ENCODE measurements at places on chromosomes 7 and 10. TPM values are rescaled to one million over a fixed set of nuclear protein-coding genes. Genes with fewer than 3 reads are reported as not detected.

LRRTM3 gene
- total RNA-seq: 0.05 TPM

GRCh38 chr10:60932756-60933155 lies 11.2 kb downstream of the RHOBTB1 start:
- no peak for DNase-seq

DNA sequence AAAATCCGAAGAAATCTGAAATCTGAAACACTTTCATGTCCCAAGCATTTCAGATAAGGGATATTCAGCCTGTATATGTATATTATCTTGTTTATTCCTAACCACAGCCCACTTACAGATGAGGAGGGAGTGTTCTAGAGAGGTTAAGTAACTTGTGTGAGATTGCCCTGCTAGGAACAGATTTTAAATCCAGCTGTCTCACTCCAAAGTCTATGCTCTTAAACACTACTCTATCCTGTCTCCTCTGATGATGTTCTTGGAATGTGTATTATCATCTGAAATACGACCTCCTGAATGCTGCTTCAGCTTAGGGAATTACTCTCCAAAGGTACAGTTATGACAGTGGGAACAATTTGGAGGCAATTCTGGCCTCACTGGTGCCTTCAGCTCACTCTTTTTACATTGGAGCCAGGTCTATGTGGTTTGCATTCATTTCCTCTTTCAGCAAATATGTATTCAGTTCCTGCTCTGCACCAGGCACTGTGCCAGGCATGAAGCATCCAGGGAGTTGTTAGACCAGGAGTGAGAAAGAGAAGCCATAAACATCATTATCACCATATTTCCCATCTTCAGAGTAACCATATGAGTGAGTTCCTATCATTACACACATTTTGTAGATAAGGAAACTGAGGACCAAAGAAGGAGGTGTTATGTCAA lies 70.2 kb downstream of the NOC3L start:
- DNase-seq: no peak

GRCh38 chr7:47973739-47974138 lies 5.7 kb downstream of the HUS1 start:
- DNase-seq: no peak

IQUB gene
- total RNA-seq: 0.14 TPM

MYH16 gene
- 0.05 TPM for total RNA-seq

LIPJ gene
- 0.42 TPM for total RNA-seq

GRCh38 chr7:27746978-27747377 lies 7.0 kb downstream of the TAX1BP1 start:
- DNase-seq: no peak

PALD1 gene
- 7.3 TPM for total RNA-seq

GRCh38 chr7:127705461-127705959 lies 53.5 kb downstream of the SND1 start:
- no peak for DNase-seq

DNA sequence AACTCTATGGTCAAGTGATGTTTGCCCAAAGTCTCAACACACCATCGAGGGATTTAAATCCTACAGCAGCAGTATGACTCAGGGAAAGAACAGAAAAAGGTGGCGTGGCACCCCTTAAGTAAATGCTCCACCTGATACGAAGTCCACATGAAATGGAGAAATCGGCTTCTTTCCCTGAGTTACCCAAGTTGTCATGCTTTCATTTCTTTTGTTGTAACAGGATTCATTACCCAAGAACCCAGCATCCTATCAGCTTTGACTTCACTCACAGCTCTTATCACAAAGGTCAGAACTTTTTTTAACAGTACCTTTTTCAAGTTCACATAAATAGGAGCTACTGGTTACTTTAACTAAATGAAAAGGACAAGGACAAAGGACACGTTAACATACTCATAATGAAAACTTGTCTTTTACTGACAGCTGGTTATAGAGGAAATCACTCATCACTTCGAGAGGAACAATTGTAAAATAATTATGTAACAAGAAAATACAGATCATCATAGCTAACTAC lies 219.8 kb upstream of the FRMD4A start:
- DNase-seq: no peak

DNA sequence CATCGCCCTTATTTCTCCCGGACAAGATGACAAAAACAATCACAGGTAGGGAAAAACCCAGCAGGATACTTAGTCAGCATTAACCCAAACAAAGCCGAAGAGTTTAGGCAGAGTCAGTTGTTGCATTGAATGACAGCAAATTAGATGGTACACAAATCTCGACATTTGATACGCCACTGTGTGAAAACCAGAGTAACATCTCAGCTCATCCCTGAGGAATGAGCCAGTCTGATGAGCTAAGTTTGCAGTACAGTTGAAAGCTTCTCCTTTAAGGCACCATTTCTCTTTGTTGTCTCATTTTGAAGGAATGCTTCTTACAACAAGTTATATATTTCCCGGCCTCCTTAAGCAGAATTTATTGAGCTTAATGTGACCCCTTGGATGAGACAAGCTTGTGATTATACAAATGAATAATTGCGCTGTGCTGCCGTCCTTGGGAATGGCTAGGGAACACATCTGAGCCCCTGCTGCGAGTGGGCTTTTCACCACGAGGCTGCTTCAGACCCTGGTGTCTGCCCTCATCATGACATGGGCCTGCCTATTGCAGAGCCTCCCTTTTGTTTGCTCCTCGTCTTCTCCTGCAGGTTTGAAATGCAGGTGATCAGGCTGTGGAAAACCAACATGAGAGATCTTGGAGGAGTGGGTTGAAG lies 137.3 kb downstream of the CELF2 start:
- DNase-seq: no peak

GRCh38 chr7:37336259-37336658 lies 112.4 kb downstream of the ELMO1 start:
- DNase-seq: no peak

DNA sequence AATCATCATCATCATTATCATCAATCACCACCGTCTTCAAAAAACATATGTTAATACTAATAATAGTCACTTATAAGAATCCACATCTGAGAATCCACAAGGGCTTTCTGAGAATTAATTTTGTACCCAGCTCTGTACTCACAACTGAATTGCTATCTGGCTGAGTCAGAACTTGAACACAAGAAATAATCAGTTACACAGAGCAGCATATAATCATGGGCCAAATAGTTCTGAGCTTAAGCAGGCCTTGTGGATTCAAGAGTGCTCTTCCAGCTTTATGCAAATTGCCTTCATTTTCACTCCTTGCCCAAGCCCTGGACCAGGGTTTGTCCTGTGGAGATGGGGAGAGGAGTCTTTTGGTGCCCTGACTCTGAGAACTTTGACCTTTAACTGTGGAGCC lies 304.5 kb downstream of the ZNF248 start:
- DNase-seq: no peak

DNA sequence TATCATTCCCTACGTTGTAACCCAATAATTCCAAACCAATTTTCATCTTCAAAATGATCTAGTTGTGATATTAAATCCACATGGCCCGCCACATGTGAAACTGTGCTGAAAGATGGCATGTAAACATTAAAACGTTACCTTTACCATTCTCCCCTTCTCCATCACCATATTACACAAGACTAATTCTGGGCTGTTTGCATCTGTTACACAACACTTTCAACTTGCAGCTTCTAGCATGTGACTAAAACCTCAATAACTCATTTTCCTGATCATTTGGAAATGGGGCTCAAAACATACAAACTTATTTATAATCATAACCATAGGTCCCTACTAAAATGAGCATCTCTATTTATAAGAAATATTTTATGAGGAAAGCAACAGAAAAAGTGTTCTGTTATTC lies 4.7 kb downstream of the MTERF1 start:
- no peak for DNase-seq

GRCh38 chr7:119963654-119964053 lies 309.3 kb upstream of the KCND2 start:
- no peak for DNase-seq

DNA sequence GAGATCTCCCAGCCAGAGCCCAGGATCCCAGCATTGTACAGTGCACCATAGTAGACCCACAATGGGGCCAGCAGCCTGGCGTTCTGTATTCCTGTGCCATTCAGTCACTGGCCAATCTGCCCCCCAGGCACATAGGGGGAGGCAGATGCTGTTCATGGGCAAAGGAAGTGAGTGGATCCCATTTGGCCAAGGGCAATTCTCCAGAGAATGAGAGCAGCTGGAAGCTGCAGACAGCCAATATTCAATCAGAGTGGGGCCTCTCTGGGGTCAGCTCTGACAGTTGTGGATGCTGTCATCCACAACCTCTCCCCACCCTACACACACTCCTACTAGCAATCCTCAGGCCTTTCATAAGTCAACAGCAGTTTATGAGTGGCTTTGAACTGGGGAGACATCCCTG lies 17.5 kb downstream of the STEAP1B start:
- no peak for DNase-seq

VDAC2 gene
- total RNA-seq: 78.3 TPM

WEE2 gene
- 0.05 TPM for total RNA-seq

- no peak for DNase-seq
Measured at GRCh38 chr10:124271676-124272075, 147.0 kb downstream of the OAT start.
